Ascending aorta (tissue), 2 donors: ENCODE measurements at places on chromosomes 12 and 14.

DNA sequence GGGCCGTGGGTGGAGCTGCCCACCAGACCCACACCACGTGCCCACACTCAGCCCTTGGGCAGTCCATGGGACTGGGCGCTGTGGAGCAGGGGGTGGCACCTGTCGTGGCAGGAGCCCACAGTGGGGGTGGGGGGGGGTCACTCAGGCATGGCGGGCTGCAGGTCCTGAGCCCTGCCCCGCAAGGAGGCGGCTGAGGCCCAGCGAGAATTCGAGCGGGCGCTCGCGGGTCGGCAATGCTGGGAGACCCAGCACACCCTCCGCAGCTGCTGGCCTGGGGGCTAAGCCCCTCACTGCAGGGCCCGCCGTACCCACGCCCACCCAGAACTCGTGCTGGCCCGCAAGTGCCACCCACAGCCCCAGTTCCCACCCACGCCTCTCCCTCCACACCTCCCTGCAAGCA is 132.6 kb upstream of the GARIN2 start:
- DNase-seq = no peak

DNA sequence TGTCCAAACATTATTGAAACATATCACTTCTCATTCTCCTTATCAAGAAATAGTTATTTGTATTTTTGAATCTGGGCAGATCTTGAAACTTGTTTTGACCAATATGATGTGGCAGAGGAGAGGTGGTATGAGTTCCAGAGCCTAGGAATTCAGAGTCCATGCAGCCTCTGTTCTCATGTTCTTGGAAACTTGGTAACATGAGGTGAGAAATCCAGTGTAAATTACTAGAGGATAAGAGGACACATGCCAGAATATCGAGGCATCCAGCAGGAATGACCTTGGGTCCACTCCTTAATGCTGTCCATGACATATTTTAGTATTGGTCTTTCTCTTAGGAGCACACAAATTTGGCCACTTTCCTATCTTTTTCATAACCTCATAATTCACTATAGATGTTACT is 1374.6 kb downstream of the FSCB start:
- no peak for DNase-seq

GRCh38 chr12:22321638-22322037 is 12.9 kb downstream of the ST8SIA1 start:
- peak; percentile 63 for DNase-seq

- no peak for DNase-seq
Observed at GRCh38 chr12:109632342-109632741, 58.7 kb downstream of the MVK start.

- no peak for DNase-seq
Observed at GRCh38 chr14:54472315-54472714, 16.5 kb downstream of the GMFB start.

GRCh38 chr14:58428118-58428683 is 682 bp downstream of the KIAA0586 start:
- DNase-seq = no peak
